SK-N-DZ (cell line): ENCODE measurements at places on chromosomes 13 and 19.

DNA sequence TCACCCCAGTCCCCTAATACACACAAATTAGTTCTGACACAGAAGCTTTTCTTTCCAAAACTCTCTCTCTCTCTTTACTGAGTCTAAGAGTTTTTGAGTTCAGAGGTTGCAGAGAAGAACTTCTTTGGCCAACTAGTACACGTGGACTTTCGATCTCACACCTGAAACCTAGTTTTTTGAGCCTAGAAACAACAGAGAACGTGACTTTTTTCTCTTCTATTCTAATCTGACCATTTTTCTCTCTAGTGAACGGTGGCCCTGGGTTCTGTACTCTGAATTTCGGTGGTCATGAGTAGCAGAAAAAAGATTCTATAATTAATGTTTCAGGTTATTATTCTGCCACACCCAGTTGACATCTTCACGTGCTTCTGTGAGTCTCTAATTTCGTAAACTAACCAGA, 24.2 kb downstream of the PCDH20 start:
- no peak for DNase-seq

DNA sequence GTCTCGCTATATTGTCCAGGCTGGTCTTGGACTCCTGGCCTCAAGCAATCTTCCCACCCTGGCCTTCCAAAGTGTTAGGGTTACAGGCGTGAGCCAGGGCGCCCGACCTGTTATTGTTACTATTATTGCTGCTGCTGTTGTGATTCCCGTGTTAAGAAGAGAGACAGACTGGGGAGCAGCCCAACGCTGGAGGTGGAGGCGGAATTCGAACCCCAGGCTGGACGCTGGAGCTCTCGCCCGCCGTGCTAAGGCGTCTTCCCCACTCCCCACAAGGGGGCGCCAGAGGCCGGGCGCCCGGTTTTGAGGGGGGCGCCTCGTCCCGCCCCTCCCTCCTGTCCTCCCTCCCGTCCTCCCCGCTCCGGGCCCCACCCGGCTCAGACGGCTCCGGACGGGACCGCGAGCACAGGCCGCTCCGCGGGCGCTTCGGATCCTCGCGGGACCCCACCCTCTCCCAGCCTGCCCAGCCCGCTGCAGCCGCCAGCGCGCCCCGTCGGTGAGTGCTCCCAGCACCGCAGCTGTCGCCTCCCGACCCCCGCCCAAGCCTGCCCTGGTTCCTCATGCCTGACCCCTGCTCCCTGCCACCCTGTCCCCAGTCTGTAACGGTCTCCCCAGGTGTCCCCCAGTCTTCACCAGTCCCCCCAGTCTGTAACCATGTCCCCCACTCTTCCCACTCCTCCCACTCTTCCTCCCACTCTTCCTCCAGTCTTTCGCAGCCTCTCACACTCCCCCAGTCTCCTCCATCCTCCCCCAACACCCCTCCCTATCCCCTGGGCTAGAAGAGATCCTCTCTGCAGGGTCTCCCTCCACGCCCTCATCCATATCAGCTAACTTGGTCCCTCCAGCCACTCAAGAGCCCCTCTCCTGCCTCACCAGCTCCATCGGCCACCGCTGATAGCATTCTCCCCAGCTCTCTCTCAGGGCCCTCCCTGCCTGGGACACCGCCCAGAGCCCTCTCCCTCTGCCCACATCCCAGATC, at the start of gene EHD2:
TSS of gene EHD2 (plus strand) at position 377 of the 976 bp plus-strand sequence. CDS start 3,191 bp downstream, outside the sequence.
- no peak for DNase-seq

GRCh38 chr13:111539252-111539651, 218.8 kb downstream of the TEX29 start:
- no peak for DNase-seq

DNA sequence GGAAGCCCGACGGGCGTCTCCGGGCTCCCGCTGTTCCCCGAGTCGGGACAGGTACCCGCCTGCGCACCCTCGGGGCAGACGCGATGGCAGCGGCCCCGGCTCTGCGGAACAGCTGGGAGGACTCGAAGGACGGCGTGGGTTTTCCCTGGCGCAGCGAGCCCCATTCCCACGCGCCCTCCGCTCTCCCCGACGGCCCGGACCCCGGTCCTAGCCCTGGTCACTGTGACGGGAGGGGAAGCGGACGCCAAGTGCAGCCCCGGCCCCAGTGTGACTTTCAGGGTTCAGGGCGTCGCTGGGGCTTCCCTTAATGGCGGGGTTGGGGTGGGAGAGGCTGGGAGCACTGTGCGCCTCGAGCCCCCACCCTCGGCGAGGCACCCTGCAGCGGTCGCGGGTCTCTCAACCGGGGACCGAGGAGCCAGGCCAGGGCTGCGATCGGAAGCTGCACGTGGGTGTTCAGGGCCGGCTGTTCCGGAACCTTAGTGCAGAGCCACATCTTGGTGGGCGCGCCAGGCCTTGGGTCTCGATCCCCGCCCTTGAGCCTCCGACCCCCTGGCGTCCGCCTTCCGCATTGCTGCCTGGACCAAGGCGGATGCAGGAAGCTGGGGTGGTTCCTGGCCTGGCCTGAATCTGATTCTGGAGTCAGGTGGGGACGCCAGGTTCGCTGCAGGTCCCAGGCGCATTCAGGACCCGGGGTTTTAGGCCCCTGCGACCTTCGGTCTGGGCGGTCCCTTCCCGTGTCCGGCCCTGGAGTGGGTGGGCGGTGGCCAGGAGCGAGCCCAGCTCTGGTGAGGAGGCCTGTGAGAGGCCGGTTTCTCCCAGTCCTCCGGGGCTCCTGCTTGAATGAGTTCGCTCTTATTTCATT, 3.5 kb downstream of the LGALS7B start:
- DNase-seq, result peak; percentile 49

- DNase-seq, result peak; percentile 26
These were observed 724.4 kb upstream of the SLITRK5 start for GRCh38 chr13:86946734-86947133.

DNA sequence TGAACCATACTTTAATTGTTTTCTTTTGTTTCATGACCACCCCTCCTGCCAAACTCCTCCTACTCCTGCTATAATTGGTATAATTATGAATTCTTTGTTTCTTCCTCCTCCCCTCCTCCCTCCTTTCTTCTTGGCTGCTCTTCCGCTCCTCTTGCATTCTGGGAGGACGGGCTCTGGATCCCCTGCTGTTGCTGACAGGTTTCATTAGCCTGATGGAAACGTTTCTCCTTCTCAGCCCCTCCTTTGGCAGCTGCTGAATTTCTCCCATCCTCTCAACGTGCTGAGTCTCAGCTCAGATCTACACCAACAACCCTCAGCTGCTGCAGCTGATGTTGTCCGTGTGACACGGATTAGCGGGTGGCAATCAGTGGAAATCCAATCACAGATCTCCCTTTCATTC, 97.1 kb upstream of the UBAC2 start:
- peak; percentile 71 for DNase-seq

DNA sequence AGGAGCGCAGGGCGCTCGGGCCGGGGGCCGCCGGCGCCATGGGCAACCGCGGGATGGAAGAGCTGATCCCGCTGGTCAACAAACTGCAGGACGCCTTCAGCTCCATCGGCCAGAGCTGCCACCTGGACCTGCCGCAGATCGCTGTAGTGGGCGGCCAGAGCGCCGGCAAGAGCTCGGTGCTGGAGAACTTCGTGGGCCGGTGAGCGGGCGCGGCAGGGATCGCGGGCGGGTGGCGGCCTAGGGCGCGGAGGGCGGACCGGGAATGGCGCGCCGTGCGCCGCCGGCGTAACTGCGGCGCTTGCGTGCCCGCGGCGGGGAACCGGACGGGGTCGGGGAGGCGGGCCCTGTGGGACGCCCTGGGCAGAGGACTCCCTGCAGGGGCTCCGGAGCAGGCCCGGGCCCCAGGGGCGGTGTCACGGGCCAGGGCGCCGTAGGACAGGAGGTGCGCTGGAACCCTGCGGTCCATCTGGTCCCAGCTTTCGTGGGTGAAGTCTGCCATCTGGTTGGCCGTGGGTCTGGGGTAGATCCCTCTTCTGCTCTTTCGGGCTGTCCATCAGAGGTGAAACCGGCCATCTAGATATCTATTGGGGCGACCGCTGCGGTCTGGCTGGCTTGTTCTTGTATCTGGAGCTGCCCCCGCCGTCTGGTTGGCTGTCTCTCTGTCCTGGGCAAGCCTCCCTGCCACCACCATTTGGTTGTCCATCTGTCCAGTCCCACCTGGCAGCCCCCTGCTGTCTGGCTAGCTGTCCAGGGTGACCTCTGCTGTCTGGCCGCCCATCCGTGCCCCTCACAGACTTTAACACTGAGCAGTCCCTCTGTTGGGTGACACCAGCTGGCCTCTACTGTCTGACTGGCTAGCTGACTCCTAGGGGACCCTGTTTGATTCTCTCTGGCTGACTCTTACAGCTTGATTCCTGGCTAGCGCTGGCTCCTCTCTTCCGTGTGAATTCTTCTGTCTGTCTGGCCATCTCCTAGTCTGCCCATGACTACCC, 622 bp downstream of the DNM2 start:
- no peak for DNase-seq

DNA sequence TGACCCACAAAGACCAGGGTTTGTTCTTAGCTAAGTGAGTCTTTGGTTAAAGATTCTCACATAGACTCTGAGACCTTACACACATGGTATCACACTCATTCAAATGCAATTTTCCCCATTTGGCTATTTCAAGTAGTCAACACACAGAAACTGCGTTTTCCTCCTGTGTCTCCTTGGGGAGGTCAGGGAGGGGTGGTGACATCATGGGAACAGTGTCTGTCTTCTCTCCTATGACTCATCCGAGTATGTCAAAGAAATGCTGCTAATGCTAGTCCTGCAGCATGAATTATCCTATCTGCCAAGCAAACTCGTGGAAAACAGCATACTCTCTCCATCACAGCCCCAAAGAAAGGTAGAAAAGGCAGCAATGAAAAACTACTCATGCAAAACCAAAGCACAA, 100.2 kb downstream of the ENOX1 start:
- peak; percentile 20 for DNase-seq

DNA sequence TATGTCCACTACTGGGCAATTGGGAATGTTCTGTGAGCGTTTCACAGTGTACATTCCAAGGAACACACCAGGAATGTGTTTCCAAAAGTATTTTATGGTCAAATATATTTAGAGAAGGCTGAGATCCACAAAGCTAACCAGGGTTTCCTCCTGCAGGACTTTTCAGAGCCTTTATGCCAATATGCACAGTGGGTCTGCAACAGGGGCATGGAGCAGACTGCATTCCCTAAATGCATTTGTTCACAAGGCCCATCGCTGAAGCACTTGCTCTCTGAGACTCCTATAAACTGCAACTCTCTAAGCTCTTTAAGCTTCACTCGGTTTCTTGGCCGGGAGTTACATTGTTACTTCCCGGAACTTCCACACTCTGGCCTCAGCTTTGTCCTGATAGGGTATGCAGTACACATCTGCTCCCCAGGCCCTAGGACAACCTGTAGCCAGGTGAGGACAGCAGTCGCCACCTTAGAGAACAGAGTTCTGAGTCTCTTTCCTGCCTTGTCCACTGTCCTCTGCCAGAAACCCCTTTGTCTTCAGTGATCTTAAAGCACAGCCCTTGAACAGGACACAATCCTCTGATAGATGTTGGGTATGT, 33.5 kb downstream of the FBN3 start:
- DNase-seq, result no peak

DNA sequence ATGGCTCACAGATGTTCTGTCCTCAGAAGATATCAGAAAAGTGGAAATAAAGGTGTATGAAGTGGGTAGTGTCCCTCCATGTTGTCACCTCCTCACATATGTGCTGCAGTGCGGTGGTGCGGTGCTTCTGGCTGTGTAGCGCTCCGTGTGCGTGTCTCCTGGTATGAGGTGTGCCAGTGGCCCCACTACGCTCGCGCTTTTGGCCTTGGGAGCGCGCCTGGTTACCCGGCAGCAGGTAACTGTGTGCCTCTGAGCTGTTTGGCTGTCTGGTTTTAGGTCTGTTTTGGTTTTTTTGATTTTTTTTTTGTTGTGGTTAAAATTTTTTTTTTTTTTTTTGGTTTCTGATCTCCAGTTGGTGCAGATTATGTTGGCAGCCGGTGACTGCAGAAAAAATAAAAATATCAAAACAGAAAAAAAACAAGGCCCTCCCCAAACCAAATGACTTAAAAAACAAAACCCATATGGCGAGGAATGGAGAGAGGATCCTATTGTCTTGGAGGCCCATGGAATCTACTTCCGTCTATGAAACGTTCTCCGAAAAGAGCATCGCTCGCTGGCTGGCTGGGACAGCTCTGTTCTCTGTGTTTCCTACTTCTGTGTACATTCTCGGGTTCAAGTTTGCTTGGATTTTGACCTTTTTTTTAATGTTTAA, 7.9 kb downstream of the HNRNPL start:
- DNase-seq, result no peak

DNA sequence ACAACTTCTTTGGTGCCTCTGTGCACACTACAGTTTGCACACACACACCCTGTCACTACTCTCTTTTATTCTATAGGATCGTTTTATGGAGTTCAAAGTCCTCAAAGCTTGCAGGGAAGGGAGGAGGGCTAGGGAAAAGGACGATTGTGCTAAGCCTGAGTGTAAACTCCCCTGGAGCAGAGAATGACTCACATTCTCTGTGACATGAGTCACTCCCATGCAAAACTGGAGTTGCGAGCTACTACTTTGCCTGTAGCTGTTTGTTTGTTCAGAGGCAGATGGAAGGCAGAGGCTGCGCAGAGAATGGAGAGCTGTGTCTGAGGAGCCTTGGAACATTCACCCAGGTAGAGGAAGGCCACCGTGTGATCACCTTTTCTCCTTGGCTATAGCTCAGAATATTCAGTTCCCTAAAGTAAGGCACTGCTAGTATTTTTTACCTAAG, 80.5 kb upstream of the MBNL2 start:
- no peak for DNase-seq

GRCh38 chr13:93655154-93655553, 428.5 kb downstream of the GPC6 start:
- no peak for DNase-seq

DNA sequence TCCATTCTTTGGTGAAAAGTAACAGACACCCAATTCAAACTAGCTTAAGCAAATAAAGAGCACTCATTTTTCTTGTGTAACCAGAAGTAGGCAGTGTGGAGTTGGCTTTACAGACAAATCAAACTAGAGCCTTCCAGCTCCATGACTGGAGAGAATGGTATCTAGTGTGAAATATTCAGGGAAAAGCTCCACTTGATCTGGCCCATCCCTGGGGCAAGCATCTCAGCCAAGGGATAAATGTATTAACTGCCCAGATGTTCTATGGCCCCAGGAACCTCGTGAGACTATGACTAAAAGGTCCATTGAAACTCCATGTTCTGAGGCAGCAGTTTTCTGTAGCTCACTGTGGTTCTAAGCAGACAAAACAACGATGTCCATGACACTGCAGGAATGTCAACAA, 49.9 kb downstream of the TBC1D4 start:
- no peak for DNase-seq

GRCh38 chr13:77876176-77876575, 42.5 kb downstream of the EDNRB start:
- DNase-seq, result no peak

DNA sequence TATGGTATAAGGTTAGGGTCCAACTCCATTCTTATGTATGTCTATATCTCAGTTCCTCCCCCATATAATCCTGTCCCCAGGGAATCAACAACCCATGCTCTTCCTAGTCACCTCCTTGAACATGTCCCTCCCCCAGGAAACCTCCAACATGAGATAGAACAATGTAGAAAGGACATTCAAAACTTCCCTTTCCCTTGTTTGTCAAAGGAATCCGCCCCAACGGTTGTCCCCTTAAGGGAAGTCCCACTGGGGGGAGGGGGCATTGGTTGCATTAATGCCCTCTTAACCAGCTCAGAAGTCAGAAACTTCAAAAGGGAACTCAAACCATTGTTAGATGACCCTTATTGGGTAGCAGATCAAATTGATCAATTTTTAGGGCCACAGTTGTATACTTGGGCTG, 6.8 kb upstream of the ZNF561 start:
- no peak for DNase-seq
